Myocyte (in vitro differentiated cells): ENCODE measurements at places on chromosomes 7 and 10.

DNA sequence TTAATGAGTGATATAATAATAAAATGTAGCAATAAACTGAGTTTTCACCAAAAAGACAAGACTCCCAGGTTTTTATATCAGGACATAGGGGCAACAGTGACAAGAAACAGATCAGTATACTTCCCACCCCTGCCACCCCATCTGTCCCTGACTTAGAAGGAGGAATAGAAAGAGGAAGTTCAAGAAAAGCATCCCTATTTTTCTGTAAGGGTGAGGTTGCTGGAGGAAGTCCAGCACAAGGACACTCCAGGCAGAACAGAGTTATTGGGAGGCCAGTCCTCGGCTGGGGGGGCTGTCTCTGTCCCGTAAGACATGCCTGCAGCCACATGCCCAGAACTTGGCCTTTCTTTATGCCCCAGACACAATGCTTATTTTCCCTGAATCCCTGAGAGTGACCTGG, 16.5 kb upstream of the TLX1 start:
- DNase-seq = no peak

GRCh38 chr10:132414402-132415016, 17.5 kb downstream of the PWWP2B start:
- DNase-seq = no peak

GRCh38 chr7:31647511-31647910, 39.5 kb upstream of the PPP1R17 start:
- DNase-seq = no peak

GRCh38 chr10:71065659-71066058, 146.7 kb upstream of the UNC5B start:
- DNase-seq = no peak

DNA sequence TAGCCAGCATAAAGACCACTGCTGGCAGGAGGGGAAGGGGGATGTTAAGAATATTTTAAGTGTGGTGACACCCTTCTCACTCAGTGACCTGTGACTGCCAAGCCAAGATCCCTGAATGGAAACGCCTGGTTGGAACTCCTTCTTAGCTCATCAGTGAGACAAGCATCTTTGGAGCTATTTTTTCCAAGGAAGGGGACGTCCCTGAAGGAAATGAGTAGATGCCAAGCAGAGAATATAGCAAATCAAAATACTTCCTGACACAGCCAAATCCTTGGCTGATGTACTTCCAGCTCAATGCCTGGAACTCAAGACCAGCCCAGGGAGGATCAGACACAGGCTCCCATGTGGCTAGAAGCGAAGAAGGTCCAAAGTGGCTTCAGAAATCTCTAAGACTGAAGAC, 82.2 kb downstream of the SORBS1 start:
- DNase-seq = peak; percentile 77

GRCh38 chr7:144074374-144074773, 4.8 kb downstream of the OR2A25 start:
- DNase-seq = no peak

GRCh38 chr7:44309271-44310091, 15.9 kb downstream of the CAMK2B start:
- peak; percentile 47 for DNase-seq

- DNase-seq = no peak
These were observed 77.0 kb upstream of the NMT2 start for GRCh38 chr10:15245530-15245929.

- no peak for DNase-seq
These were observed 626.2 kb downstream of the SUGCT start for GRCh38 chr7:40760987-40761386.

DNA sequence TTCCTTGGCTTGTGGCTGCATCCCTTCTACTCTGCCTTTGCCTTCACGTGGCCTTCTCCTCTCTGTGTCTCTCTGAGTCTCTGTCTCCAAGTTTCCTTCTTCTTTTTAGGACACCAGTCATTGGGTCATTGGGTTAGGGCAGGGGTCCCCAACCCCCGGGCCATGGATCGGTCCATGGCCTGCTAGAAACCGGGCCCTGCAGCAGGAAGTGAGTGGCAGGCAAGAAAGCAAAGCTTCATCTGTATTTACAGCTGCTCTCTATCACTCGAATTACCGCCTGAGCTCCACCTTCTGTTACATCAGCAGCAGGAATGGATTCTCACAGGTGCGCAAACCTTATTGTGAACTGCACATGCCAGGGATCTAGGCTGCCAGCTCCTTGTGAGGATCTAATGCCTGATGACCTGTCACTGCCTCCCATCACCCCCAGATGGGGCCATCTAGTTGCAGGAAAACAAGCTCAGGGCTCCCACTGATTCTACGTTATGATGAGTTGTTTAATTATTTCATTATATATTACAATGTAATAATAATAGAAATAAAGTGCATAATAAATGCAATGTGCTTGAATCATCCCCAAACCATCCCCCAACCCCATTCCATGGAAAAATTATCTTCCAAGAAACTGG, 47.9 kb upstream of the DOCK1 start:
- DNase-seq = no peak

DNA sequence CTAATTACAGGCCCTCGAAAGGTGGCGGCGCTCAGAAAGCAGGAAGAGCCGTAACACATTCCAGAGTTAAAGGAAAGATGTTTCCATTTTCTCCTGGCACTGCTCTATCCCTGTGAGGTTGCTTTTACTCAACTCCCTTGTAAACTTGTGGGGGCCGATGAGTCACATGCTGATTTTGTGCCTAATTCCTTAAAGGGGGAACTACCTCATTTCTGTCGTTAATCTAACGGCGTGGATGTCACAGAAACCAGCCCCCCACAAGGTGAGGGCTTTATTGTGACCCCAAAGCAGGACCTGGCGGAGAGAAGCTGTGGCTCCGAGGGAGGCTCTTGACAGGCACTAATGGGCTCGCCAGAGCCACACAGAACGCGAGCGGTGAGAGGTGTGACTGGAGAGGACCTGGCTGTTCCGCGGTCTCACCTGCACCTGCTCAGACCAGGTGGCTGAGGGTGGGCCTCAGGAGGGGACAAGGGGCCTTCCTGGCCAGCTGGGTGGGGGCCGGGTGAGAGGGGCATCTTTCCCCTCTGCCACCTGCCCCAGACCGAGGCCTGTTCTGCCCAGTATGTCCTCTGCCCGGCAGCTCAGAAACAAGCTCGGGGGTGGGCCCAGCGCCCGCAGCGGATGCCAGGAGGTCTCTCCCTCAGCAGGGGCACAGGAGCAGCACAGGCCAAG, 50.9 kb downstream of the CALML3 start:
- DNase-seq = no peak

GRCh38 chr10:60816628-60817397, 38.5 kb downstream of the CDK1 start:
- DNase-seq = peak; percentile 90

GRCh38 chr10:1661416-1661815, 75.9 kb downstream of the ADARB2 start:
- DNase-seq = no peak

DNA sequence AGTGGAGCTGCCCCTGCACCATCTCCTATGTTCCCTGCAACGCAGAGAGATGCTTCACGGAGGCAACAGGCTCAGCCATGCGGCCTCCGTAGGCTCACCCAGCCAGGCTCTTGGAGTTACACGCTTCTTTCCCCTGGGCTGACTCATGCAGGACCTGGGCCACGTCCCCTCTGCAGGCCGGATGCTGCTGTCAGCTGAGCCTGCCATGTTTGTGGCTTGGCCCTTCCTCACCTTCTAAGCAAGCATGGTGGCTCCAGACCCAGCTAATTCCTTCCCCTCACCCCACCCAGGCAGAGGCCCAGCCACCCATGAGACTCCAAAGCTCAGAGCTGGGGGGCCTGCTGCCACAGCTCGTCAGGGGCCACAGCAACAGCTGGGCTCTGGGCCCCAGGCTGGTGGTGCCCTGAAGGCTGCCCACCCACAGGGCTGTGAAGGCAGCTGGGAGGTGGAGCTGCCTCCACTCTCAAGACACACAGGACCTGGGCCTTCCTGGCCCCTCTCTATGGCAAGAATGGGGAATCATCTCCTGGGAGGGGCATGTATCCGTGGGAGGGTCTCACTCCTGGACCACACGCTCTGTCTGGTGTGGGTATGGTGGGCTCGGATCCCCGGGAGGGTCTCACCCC, 219.6 kb downstream of the ELFN1 start:
- DNase-seq = peak; percentile 32

GRCh38 chr10:104580774-104581675, 60.1 kb upstream of the SORCS3 start:
- DNase-seq = peak; percentile 72

GRCh38 chr10:20059084-20059835, 243.0 kb downstream of the PLXDC2 start:
- peak; percentile 71 for DNase-seq

GRCh38 chr7:55504967-55505658, 67.2 kb downstream of the VOPP1 start:
- no peak for DNase-seq

DNA sequence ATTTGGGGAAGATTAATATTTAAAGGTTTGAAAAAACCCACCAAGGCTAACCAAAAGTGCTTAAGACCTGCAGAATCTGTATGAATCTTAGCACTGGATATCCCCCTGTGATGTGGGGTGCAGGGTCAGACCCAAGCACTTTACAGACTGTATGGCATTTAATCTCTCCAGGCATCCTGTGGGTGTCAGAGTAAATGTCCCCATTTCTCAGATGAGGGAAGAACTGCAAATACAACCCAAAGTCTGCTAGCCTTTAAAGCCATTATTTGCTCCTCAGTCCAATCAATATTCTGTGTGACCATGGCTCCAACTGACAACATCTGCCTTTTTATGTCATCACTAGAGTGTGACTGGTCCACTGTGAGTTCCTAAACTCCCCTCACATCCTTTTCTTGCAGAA, 10.0 kb upstream of the MBL2 start:
- no peak for DNase-seq

DNA sequence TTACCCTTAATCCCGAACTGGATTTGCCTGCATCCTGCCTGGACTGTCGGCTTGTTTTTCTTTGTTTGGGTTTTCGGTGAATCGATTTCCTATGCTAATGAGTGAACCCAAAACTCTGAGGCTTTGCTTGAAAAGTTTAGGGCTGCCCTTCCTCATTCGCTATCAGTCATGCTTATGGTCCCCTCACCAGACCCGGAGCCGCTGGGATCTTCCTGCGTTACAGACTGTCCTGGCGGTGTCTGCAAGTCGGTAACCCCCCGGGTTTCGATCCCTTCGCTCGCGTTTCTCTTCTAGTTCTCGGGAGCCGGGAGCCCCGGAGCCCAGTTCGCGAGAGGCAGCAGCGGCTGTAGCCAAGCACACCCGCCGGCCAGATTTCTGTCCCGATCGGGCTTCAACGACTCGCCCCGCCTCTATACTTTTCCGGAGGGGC, 2.2 kb downstream of the EMX2 start:
- DNase-seq = peak; percentile 20

GRCh38 chr7:7962851-7963250, 5.7 kb upstream of the GLCCI1 start:
- peak; percentile 10 for DNase-seq

DNA sequence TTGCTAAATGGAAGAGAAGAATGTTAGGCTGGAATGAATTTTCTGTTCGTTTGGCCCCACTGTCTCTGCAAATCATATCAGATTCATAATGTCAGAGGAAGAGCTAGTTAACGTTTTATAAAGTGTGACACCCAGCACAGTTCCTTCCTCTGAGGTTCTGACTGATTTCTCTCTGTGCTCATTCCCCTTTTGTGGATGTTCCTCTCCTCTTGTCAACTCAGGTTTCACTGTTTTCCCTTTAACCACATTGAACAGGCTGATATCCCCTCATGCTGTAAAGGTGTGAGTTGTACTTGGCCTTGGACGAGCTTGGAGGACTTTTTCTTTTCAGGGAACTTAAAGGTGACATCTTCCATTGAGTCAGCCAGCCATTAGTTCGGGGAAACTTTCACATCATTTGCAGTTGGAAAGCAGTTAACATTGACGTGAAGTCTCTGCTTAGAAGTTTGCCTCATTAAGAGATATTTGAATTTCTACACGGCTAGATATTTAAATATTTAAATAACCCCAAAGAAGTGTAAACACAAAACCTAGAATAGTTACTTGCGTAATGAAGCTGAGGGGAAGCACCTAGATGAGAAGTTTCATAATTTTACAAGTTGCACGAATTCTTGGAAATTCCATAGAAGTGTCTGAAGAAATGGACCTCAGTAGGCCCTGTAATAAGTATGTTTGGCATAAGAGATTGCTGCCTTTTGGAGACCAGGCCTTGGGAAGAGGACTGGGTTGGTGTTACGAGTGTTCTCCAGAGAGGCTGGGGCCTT, 101.5 kb upstream of the EGR2 start:
- DNase-seq = no peak

DNA sequence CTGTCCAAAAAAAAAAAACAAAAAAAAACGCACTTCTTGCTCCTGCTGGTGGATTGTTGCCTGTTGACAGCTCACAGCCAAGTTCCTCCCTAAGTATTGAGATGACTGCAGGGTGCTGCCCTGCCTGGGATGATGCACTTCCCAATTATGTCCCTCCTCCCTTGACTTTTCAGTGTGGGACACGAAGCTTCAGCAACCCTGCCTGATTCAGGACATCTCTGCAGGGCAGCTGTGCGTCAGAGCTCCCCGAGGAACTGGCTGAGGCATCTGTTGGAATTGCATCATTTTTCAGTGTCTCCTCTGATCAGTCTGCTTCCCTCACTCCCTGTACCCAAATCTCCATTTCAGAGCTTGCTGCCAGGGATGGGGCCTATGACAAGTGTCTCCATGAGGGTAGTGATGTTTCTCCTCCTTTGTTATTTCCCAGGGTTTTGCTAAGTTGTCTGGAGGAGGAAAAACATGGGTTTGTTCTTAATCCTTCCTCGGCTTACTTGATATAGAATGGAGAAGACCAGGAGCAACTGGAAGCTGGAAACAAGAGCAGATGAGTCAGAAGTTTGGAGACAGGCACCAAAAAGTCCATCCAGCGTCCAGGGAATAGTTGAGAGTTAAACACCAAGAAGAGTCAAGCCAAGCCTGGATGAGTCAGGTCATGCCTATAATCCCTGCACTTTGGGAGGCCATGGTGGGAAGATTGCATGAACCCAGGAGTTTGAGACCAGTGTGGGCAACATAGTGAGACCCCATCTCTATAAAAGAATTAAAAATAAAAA, 355.1 kb downstream of the GALNT17 start:
- peak; percentile 84 for DNase-seq

- DNase-seq = peak; percentile 11
These were observed 248.2 kb downstream of the SKAP2 start for GRCh38 chr7:26616235-26616634.

DNA sequence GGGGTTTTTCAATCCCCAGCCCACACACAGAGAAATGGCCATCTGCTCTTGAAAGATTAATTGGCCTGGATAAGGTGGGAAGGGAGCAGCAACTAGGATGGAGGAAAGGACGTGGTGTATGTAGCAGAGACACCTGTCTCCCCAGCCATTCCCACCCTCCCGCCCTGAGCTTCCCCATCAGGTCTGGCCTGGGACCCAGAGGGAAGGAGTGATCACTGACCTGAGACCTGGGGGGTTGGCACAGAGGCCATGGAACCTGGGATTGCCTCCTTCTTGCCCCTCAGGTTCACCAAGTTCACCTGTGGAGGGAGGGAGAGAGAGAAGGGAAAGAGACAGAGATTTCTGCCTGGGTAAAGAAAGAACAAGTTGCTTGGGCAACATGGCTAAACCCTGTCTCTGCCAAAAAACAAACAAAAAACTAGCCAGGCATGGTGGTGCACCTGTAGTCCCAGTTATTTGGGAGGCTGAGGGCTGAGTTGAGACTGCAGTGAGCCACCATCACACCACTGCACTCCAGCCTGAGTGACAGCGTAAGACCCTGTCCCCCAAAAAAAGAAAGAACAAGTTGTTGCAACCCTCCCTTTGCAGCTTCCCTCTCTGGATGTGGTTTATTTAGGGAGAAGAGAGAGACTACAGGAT, 11.3 kb upstream of the TRPV6 start:
- DNase-seq = no peak

GRCh38 chr10:28400681-28401080, 97.8 kb upstream of the MPP7 start:
- DNase-seq = no peak

GRCh38 chr7:137789215-137789882, 57.4 kb downstream of the DGKI start:
- no peak for DNase-seq
